Airway epithelial cell (primary cell): ENCODE measurements at places on chromosomes 13 and 19. TPM values are rescaled to one million over a fixed set of nuclear protein-coding genes. Genes with fewer than 3 reads are reported as not detected.

The CNMD gene
- not detected in 2 replicates for total RNA-seq

The IRGC gene
- not detected in 2 replicates for total RNA-seq

The ODAD3 gene
- total RNA-seq = 0.14 TPM in 1 of 2 replicates, not detected in the other

The CDK8 gene
- total RNA-seq = 13.4 and 18.0 TPM in 2 replicates

The ANKRD24 gene
- total RNA-seq = under 0.01 and 0.28 TPM in 2 replicates
